ENCODE measurements at places on chromosomes 1 and 21.

- DNase-seq, result no peak
These were observed 8.1 kb upstream of the TMCO2 start for GRCh38 chr1:40239626-40240025.

GRCh38 chr1:112581586-112582192, 37.3 kb downstream of the ST7L start:
- no peak for DNase-seq

- no peak for DNase-seq
These were observed 839 bp downstream of the SWT1 start for GRCh38 chr1:185157599-185158412.

DNA sequence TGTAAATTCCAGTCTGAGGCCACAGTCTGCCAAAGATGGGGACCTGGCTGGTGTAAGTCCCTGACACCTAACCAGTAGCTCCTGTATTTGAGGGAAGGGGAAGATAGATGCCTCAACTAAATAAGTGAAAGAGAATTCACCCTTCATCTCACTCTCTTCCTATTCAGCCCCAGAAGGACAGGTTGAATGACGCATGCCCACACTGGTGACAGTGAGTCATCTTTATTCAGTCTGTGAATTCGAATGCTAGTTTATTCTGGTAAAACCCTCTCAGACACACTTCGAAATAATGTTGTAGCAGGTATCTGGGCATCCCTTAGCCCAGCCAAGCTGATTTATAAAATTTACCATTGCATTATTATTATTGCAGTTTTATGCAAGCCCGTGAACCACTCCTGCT, 617.0 kb upstream of the PRMT6 start:
- DNase-seq, result no peak

DNA sequence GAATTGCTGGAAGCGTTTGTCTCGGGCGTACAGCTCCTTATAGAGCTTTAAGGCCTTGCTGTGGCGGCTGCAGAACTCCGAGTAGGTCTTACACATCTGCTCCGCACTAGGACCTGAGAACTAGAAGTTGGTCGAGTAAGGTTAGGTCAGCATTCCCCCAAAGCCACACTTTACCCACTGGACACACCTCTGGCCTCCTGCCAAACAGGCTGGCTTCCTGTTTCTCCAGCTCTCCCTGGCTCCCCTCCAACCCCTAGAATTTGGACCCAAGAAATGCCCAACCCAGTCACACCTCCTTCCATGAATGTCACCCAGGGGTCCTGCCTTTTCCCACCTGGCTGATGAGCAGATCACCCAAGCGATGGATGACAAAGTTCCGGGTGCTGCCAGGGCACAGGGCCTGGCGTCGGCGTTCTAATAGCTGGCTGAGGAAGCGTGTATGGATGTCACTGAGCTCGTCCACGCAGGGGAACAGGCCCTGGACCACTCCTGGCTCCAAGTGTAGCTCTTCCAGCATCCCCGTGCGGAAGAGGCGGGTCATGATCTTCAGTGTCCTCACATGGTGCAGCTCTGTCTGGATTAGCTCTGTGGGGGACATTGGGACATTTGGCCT, 15.6 kb downstream of the ARHGEF2 start:
- no peak for DNase-seq

DNA sequence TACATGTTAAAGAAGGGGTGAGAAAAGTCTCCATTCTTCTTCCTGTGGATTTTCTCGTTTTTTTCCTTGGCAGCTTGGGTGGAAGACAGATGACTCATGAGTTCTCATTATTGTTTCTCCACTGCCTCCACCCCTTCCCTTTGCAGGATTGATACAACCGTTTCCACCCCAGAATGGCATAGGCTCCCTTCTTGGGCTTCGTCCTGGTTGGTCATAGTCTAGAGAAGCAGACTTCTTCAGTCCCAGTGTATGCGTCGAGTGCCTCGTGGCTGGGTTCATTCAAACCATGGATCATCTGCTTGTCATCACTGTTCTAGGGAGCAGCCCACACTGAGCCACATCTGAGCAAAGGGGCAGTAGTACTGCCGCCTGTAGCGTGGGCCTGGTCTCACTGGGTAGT, 13.7 kb downstream of the PTGFRN start:
- DNase-seq, result no peak

- no peak for DNase-seq
These were observed 38.7 kb upstream of the BATF3 start for GRCh38 chr1:212738330-212738729.

DNA sequence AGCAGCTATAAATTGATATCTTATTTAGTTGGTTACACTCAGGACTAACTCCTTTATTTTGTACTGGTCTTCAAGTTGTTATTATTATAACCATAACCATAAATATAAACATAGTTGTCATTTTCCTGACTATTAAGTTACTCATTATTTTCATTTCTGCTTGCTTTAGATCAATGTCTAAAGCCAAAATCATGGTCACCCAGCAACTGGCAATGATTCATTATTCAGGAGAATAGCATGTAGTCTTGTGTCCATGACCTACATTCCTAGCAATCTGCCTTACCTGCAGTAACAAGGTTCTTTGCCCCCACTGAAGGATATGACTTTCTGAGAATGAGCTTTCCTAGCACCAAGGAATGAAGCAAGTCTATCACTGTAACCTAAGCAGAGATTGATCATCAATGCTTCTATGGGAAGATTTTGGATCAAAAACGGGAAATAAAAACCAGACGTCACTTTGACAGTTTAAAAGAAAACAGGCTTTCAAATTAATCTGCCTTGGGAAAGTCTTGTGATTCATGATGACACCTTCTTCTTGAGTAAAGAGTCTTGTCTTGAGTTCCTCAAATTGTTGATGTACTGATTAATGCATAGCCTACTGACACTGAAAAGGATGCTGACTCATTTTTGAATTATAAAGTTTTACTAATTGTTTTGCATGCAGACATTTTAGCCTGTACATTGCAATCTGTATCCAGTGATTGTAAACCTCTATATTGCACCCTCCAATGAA, 203.3 kb upstream of the IVNS1ABP start:
- no peak for DNase-seq

DNA sequence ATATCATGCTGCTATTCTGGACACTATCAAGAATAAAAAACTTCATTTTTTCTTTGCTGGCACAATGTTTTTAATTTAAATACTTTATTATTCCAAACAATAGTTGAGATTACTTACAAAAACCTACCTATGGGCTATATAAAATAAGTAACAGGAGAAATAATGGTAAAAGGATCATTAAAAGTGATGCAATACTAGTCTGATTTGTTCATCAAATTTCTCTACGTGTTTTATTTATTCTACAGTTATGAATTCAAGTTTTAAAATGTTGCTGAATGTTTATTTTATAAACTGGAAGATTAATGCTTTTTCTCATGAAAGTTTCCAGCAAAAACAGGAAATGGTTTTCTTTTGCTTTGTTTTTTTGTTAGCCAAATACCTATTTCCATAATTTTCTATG, 662.4 kb upstream of the BRINP3 start:
- no peak for DNase-seq

- no peak for DNase-seq
These were observed 52.1 kb downstream of the KCNAB2 start for GRCh38 chr1:6097824-6098223.

GRCh38 chr21:42980312-42981213, 6.2 kb downstream of the PKNOX1 start:
- no peak for DNase-seq

- no peak for DNase-seq
These were observed 64.6 kb upstream of the EFHD2 start for GRCh38 chr1:15344800-15345704.

DNA sequence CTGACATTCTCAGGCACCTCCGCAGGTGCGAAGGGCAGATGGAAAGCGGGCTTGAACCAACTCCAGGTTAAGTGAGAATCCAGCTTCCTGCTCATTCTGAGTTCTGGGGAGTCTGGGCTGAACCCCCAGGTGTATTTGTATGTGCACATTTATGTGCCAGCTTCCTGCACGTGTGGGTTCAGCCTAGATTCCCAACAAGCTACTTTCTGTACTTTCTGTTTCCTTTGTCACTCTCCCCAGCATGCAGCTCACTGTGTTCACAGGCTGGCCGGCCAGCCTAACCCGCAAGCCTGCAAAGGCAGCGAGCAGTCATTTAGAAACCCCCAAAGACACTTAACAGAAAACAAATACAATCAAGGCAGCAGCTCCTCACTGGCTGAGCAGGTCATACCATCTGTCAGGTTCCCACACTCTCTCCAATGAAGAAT, 1.3 kb upstream of the IL19 start:
- DNase-seq, result no peak
